ENCODE measurements at places on chromosomes 5 and 9.

- no peak for DNase-seq
Measured at GRCh38 chr5:180135967-180136629, 64.5 kb upstream of the RNF130 start.

DNA sequence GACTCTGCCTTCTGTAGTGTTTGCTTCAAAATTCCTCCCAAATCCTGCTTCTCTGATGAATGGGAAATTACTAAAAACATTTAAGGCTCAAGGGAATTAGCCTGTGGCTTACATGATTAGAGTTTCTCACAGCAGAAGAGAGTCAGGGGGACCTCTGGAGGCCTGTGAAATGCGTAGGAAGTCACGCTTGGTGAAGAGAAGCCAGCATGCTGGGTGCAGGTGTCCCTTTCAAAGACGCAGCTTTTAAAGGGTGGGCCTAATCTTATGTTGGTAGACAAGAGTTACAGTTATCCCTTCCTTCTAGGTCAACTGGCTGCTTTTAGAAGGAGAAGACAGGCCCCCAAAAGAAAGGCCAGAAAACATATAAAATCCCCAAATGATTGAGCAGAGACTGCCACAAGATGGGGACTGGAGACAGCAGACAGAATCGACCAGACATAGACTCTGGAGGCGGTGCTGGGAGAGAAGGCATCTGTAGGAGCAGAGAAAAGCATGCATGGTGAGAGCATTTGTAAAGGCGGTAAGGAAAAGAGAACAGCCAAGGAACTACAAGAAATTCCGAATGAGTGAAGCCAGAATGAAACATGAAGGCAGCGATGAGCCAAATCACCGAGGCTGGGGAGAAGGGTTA is 42.3 kb downstream of the B4GALT1 start:
- peak; percentile 53 for DNase-seq

DNA sequence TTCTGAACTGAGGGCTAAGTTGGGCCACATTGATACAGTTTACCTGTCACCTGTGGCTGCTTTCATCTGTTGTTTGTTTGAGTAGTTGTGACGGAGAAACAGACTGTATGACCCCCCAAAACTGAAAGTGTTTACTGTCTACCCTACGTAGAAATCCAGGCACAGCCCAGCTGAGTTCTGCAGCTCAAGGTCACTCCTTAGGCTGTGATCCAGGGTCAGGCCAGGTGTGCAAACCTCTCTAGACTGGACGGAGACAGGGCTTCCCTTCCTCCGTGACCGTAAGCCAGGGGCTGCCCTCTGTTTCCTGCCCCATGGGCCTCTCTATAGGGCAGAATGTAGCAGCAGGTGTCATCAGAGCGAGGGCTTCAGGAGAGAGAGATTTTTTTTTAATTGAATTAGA is 207.9 kb upstream of the OTULINL start:
- DNase-seq: no peak

- no peak for DNase-seq
Measured at GRCh38 chr5:132468656-132469379, 21.8 kb downstream of the IRF1 start.

- no peak for DNase-seq
Measured at GRCh38 chr5:91142386-91142785, 240.7 kb downstream of the ARRDC3 start.

- DNase-seq: no peak
Measured at GRCh38 chr9:94149696-94150095, 65.4 kb downstream of the PTPDC1 start.

DNA sequence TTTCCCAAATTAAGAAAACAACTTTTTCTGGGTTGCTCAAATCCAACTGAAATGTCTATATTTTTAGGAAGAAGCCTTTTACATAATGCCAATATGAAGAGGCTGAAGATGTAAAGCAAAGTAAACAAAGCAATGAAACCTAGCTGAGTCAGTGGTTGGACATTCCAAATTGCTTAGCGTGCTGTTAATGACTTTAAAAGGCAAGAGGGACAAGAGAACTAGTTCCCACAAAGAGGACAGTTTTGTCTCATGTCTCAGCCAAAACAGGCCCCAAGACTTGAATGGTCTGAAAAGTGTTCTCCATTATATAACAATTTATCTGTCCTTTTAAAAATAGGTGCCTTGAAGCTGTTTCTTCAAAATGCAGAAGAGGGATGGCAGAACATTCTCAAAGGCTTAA is 407.0 kb downstream of the ENC1 start:
- no peak for DNase-seq

- DNase-seq: no peak
Measured at GRCh38 chr5:114438471-114438870, 76.6 kb downstream of the KCNN2 start.

GRCh38 chr9:88174324-88174723 is 36.0 kb upstream of the SPATA31C2 start:
- DNase-seq: peak; percentile 33

GRCh38 chr9:27110181-27110580 is 1.2 kb downstream of the TEK start:
- no peak for DNase-seq

- DNase-seq: no peak
Measured at GRCh38 chr5:17819783-17820182, 185.5 kb downstream of the TAF11L14 start.

- peak; percentile 19 for DNase-seq
Measured at GRCh38 chr5:133801955-133802751, 166.3 kb downstream of the C5orf15 start.

GRCh38 chr5:149969181-149969930 is 8.8 kb downstream of the SLC26A2 start:
- no peak for DNase-seq

DNA sequence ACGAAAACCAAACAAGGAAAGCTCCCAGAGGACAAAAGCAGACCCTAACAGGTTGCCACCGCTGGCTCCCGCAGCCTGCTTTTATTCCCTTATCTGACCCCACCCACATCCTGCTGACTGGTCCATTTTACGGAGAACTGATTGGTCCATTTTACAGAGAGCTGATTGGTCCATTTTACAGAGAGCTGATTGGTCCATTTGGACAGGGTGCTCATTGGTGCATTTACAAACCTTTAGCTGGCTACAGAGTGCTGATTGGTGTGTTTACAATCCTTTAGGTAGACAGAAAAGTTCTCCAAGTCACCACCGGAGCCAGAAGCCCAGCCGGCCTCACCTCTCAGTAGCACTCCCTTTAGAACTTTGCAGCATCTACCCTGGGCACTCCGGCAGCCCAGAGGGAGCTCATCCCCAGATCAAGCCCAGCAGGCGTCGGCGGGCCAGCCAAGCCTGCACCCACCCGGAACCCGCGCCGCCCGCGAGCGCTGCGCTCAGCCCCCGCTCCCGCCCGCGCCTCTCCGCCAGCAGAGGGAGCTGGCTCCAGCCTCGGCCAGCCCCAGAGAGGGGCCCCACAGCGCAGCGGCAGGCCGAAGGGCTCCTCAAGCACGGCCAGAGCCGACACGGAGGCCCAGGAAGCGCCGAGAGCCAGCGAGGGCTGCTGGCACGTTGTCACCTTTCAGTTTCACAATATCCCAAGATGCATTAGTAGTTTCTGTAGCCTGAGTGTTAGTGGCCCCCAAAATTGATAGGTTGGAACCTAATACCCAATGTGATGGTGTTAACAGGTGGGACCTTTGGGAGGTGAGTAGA is 35.3 kb upstream of the CLPTM1L start:
- DNase-seq: peak; percentile 66

DNA sequence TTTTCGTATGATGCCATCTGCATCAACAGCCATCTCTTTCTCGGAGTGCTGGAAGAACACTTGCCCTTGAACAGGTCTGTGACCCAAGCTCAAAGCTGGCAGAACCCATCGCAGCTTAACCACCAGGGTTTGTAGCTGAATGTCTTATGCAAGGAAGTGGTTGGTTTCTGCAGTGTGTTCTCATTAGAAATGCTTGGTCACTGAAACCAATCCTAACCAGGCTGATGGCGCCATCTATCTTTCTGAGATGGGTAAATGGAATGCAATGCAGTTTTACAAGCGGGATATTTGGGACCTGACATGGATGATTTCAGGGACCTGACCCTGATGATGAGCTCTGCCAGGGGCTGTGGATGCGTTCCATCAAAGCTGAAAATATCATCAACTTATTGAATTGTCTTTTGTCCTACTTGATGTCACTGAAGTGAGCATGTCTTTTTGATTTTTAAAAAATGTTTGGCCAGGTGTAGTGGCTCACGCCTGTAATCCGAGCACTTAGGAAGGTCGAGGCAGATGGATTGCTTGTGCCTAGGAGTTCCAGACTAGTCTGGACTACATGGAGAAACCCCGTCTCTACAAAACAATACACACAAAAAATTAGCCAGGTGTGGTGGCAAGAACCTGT is 28.7 kb downstream of the DMRT3 start:
- peak; percentile 81 for DNase-seq

DNA sequence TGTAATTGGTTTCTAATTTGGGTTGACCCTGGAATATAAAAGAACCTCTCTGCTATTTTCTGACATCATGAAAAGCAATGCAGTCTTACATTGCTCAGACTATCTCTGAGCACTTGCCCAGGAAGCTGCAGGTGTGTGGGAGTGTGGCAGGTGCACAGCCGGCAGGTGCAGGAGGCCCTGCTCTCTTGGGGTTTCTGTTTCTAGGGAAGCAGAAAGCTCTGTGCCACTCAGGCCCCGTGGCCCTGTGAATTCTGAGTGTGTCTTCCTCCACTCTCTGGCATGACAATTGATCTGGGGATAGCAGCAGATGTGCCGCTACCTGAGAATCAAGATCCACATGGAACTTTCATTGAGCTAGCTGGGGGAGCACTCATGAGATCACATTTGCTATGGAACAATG is 45.7 kb upstream of the IRX2 start:
- no peak for DNase-seq

GRCh38 chr5:107247427-107247826 is 423.3 kb downstream of the EFNA5 start:
- DNase-seq: no peak

DNA sequence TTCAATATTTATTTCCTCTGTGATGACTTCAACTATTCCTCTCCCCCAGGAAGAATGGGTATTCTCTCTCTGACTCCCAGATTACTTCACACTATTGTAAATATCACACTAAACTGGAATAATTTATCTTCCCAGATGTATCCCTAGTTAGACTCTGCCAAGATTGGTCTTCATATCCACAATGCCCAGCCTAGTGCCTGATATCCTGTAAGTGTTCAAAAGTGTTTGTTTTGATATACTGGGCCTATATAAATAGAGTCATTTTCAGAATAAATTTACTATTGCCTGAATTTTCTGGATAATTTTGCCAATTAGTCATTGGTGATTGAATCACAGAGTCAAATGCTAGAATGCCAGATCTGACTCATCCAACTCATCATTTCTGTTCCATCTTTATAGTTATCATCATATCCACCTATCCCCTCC is 143.7 kb upstream of the TNC start:
- DNase-seq: no peak

GRCh38 chr9:16484180-16484579 is 386.3 kb downstream of the BNC2 start:
- no peak for DNase-seq

GRCh38 chr5:175420383-175420782 is 23.6 kb downstream of the DRD1 start:
- DNase-seq: no peak

- no peak for DNase-seq
Measured at GRCh38 chr5:142905348-142905747, 135.2 kb downstream of the ARHGAP26 start.

DNA sequence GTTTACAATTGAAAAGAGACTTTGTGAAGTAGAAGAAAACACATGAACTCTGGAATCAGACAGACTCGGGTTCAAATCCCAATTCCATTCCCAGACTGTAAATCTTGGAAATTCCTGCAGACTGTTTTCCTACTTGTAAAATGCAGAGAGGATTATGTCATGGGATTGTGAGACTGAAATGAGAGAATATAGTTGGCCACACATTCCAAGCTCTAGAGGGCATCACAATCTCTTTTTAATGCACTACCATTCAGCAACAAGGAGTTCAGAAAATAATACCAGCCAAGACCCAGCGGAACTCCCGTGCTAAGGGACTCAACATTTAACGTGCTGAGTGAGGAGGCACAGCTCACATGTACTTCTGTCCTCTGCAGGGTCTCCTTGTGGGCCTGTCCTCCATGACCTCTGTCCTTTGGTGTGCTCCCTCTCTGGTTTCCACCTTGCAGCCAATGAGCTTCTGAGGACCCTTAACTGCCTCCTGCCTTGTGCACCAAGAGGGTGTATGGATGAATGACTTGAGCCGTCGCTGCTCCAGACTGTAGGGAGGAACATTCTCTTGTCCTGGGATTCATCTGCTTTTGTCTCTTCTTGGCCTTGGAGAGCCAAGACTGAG is 263.5 kb downstream of the NTRK2 start:
- DNase-seq: no peak

- peak; percentile 47 for DNase-seq
Measured at GRCh38 chr5:96172436-96172835, 210.8 kb upstream of the ELL2 start.

DNA sequence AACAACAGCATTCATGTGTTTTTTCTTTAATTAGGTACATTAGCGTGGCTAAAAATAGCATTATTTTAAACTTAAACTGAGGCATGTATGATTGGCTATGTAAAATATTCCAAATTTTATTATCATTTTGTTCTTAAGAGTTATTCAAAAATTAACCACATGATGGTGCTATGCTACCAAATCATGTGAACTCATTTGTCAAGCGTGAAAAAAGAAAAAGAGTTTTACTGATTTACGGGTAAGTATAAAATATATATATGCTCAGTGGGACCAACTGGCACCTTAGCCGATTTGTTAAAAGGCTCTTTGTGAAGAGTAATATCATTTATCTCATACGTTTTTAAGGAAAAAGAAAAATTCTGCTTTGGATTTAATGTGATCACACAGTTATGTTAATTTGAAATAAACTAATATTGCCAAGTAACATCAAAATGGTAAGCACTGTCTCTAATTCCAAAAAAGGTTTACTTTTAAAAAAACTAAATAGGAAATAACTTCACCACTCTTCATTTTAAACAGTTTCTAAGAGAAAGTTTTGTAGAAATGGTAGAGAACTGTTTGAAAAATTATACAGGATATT is 1042.3 kb downstream of the CDH12 start:
- DNase-seq: no peak

DNA sequence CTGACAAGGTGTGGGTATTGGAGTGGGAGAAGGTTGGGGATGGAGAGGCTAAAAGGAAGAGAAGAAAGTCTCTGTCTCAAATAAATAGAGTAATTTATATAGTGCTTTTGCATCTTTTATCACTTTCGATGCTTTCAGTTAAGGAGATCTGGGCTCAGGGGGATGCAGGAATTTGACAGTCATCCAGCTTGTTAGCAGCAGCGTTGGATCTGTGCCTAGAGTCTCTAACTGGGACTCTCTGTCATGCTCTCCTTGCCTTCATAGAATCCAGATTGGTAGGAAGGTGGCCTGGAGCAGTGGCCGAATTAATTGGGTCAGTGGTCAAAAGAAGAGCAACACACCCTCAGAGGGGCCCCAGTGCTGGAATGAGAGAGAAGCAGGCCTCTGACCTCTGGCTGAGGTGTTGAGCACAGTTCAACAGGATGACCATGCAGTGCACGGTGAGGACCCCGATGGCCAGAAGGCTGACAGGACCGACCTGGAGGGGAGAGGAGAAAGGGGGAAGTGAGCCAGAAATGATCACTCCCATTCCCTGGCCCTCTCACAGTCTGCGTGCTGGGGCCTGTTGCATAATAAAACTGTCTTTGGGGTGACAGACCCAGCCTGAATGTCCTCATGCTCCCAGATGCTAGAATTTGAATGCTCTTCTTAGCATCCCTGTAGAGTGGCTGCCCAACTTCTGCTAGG is 7.6 kb downstream of the SLC36A3 start:
- no peak for DNase-seq

- no peak for DNase-seq
Measured at GRCh38 chr9:100072805-100073204, 26.0 kb downstream of the ERP44 start.
